ENCODE measurements at places on chromosomes 2 and 18.

DNA sequence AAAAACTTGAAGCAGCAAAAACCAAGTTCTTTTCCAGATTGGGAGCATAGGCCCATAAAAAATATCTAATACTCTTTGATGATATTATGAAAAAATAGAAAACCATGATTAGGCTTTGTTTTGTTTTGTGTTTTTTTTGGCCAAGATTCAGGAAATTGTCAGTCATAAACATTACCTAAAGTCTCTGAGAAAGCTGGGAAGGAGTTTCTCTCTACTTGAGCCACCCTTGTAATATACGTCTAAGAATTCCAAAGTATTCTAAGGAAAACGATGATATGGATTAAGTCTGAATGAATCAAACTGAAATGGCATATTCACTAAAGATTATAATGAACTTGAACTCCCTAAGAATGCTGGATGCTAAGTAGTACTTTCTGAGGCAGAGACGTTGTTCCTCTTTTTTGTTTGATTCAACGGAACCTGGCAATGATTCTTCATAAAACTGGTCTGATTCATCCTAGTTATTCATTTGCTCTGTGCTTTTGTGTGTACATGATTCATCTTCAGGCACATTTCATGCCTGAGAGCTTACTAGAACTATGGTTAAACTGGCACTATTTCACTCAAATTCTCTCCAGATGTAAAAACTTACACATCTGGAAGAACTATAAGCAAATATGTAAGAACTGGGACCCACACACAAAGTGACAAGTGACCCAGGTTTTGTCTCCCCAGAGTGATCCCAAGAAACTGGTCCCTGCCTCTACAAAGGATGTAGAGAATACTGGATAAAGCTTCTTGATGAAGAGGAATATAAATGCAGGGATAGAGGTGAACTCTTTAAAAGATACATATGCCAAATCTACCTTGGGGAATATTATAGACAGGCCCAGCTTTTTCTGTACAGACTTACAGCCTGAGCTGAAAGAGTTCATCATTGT lies 159.7 kb downstream of the DOCK10 start:
- no peak for DNase-seq

DNA sequence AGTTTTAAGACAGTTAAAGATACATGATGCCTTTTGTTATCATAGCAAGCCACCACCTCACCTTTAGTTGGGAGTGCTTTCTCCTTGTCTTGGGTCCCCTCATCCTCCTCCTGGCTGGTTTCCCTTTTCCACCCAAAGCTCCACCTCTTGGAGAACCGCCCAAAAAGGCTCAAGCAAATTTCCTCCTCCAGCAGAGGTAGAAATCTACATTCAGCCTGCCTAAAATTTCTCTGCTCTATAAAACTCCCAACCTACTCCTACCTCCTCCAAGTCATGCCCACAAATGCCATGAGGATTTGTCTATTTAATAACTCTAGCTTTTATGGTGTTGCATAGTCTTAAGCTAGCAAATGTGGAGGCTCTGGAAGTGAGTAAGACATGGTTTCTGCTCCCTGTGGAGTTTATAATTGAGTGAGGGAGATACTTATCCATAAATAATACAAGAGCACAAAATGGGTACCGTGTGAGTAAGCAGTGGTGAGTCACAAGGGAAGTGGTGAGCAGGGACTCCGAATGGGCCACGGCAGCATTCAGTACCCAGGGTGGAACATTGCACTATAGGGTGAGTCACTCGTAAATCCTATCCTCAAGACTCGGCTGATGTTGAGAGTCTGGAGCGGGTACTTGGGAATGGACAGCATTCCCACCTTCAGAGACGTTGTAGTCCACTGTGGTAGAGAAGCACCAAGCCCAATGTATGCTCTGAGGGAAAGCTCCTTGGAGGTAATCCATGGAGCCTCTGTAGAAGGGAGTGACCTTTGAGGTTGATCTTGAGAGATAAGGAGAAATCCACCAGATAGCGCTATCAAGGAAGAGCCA lies 146.3 kb downstream of the RTN4 start:
- peak; percentile 73 for DNase-seq

- DNase-seq = peak; percentile 64
Observed at GRCh38 chr18:77062518-77063003, 70.0 kb downstream of the MBP start.

DNA sequence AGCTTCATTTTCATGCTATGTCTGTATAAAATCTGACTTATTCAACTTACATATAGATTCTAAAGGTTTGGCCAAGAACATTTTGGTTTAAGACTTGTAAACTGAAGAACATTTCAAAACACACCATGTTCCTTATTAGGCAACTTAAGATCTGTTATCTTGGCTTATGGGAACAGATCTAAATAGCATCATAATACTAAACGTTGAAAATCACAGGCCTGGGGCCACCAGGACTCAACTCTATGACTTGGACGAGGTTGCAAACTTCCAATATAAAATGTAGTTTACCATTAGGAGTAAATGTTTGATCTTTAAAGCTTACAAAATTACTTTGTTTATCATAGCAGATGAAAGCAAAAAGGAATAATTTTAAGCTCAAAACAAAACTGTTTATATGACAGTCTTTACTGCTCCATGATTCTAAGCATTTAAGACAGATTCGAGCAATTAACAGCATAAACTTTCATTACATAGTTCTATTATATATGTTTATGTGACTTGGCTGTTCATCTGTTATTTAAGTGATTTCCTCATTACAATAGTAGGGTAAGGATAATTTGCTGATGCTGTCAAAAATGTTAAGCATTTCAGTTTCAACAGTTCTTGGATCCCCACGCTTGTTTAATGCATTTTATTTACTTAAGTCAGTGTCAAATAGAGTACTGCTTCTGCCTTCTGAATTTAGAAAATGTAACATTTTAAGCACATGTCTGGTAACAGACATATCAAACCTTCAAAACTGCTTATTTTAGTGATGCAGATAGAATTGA lies 8.3 kb downstream of the TCF4 start:
- DNase-seq = no peak

DNA sequence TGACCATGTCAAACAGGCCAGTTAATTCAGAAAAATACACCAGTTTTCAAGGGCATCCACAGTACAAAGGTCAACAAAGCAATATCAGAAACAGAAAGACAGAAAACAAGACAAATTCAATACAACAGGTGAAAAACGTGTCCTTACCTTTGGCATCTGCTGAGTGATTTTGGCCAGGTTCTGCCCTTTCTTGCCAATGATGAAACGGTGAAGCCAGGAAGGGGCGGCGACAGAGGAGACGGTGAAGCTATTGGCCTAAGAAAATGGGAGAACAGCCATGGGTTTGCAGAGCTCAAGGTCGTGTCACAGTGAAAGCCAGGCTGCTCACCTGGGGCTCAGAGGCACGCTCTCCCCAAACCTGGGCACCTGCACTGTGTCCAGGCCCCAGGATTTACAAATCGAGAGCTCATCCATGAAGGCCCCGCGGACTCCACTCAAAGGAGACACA lies 60.5 kb downstream of the HDLBP start:
- DNase-seq = no peak

DNA sequence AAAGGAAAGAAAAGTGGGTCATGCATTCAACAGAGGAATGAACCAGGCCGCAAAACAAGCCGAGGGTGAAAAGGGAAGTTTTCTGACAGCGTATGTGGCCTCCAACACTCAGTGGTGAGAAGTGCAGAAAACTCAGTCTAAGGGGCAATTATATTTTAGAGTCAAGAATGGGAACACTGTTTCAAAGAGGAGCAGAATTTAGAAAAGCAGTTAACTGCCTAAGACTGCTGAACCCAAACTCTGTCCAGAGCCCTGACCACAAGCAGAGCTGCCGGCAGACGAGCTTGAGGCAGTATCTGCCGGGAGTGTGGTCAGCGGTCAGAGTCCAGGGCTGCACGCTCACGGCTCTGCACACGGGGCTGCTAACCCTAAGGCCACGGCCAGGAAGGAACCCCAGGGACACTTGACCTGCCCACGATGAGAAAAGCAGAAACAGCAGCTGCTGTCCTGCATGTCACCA lies 347.0 kb upstream of the ID2 start:
- DNase-seq = no peak

DNA sequence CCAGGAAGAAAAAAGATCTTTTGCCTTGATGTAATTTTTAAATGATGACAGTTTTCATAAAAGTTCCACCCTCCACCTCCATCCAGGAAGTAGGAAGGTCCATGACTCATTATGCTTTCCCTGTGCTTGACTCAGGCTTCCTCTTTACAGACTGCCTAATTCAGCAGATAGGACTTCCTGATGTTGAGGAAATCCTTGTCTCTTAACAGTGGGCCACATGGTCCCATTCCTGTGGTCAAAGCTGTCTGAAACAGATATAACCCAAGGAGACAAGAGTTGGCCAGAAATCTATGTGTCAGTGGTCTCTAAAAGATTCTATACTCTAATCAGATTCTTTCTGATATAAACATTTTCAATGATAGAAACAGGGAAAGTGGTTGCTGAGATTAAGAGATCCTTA lies 119.1 kb downstream of the BAZ2B start:
- DNase-seq = no peak

DNA sequence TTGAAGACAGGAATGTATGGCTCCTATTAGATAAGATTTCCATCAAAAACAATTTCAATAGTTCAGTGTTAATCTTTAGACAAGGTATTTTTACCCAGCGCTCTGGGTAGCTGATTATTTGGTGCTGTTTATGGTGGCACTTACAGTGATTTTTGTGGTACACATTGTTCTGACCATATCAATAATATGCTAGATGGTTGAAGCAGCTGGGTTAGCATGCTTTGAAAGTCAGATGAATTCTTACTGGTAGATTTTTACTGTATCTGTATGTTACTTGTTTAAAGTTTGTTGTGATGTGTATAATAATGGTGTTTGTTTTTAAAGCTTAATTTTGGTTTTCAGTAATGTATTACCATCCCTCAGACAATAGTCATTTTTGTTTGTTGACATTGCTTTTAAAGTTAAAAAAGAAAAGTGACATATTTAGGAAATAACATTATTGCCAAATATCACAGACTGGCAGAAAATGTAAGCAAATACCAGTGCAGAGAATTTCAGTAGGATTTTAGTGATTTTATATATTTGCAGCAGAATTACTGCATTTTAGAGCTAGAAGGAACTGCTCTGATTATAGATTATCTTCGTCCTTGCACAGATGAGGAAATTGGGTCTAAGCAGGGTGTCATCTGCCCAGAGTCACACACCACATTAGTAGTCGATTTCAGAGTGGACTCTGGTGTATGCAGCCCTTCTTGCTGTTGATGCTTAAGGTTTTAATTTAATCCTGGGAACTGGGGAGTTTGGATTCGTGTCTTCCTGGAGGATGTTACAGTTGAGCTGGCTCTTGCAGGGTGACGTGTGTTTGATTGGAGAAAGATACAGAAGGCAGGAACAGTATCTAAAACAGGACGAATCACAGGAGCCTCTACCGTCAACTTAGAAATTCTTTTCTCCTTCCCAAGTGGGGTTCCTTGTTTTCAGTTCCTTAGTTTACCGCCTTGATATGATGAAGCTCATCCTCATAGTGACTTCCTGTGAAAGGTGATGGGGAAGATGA lies 6.6 kb downstream of the SOCS6 start:
- DNase-seq = no peak

All from stimulated activated CD8-positive, alpha-beta memory T cell treated with anti-CD3 and anti-CD28 coated beads, Interleukin-4, amount 100 ng/mL, for 48 hours (primary cell).